ENCODE measurements at places on chromosomes 3 and 15.

GRCh38 chr15:93703092-93703739 is 528.1 kb upstream of the MCTP2 start:
- no peak for DNase-seq

- no peak for DNase-seq
These were observed 5.5 kb downstream of the CSRNP1 start for GRCh38 chr3:39147711-39148434.

DNA sequence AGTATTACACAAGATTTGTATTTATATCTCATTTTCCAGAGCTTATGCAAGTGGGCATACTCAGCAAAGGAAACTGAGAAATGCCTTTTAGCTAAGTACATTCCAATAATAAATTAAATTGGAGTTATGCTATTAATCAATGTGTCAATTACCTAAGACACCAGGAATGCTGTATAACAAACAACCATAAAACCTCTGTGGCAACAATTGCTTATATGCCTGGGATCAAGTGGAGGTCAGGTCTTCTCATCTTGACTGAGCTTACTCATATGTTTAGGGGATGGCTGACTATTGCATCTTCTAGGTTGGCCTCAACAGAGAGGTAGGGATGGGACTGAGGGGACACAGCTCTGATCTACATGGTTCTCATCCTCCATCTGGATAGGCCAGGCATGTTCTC is 30.7 kb downstream of the CD200R1L start:
- DNase-seq: no peak

- no peak for DNase-seq
These were observed 176.0 kb upstream of the BCHE start for GRCh38 chr3:166013073-166013679.

- DNase-seq: no peak
These were observed 25.4 kb downstream of the TGM4 start for GRCh38 chr3:44899683-44900367.

GRCh38 chr3:42269647-42270046 is 3.7 kb upstream of the CCK start:
- DNase-seq: no peak

DNA sequence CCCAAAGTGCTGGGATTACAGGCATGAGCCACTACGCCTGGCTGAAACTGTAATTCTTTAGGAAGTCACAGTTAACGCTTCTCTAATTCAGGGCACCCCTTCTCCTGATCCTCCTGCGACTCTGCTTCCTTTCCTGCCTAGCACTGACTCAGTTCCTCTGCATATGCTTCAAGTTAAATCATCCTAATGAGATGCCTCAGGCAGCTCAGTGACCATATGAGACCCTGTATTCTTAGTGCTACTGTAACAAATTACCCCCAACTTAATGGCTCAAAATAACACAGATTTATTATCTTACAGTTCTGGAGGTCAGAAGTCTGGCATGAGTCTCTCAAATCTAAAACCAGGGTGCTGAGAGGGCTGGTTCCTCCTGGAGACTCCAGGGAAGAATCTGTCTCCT is 271.8 kb upstream of the LYSMD4 start:
- DNase-seq: no peak

DNA sequence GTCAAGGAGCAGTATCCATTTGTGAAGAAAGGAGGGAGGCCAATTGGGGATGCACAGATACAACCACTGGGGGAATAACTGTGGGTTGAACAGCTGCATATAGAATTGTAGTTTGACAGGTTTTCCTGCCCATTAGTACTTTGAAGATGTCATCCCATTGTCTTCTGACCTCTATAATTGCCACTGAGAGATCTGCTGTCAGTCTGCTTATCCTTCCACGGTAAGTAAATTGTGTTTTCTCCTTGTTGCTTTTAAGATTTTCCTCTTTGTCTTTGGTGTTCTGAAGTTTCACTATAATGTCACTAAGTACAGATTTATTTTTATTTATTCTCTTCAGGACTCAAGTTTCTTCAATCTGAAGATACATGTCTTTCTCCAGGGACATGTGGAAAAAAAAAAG is 56.6 kb downstream of the MOBP start:
- no peak for DNase-seq

DNA sequence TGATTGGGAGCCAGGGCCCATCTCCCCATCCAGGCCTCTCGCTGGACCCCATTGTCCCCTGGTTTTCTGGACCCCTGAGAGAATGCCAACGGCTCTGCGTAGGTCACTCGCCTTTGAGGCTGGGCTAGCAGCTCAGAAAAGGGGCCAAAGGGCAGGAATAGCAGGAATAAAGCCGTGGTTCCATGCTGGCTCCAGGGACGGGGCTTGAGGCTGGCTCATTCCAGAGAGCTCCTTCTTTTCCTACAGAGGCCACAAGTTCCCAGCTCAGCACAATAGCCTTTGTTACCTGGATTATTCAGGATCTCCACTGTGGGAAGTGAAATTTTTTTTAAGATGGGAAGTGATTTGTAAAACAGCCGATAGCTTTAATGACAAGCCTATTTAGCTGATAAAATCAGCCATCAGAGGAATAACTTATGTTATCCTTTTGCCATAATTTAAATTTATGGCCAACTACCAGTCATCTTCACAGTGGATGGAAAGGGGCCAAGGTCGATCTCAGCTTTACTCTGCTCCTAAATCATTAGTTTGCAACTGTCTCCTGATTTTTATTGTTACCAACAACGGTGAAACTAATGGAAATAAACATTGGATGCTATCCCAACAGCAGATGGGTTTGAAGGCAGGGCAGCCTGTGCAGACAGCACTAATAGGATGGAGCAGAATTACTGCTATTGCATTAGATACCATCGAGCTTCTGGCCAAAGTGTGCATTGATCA is 124.3 kb downstream of the TMEM266 start:
- DNase-seq: no peak

- DNase-seq: no peak
These were observed 57.4 kb downstream of the UMPS start for GRCh38 chr3:124787476-124788195.

DNA sequence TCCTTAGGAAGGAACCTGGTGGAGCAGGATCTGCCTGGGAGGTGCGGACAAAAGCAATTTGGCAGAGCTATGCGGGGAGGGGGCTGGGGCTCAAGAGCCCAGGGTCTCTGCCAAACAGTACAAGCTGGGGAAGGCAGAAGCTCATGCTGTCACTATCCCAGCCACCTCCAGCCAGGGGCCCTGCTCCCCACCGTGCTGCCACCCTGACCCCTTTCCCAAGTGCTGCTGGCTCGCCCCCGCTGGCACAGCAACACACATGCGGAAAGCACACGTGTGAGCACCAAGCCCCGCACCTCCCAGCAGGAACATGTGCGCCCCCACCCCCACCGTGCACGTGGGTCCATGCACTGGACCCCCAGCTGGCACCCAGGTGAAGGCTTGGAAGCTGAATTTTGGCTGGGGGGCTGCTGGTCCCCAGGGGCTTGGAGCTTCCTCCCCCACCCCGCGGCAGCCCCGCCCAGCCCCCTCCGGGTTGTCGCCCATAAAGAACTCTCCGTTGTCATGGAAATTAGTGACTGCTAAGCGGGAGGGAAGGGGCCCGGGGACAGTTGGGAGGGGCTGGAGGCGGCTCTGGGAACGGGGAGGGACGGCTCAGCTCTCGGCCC is 742 bp downstream of the CAMKV start:
- no peak for DNase-seq

DNA sequence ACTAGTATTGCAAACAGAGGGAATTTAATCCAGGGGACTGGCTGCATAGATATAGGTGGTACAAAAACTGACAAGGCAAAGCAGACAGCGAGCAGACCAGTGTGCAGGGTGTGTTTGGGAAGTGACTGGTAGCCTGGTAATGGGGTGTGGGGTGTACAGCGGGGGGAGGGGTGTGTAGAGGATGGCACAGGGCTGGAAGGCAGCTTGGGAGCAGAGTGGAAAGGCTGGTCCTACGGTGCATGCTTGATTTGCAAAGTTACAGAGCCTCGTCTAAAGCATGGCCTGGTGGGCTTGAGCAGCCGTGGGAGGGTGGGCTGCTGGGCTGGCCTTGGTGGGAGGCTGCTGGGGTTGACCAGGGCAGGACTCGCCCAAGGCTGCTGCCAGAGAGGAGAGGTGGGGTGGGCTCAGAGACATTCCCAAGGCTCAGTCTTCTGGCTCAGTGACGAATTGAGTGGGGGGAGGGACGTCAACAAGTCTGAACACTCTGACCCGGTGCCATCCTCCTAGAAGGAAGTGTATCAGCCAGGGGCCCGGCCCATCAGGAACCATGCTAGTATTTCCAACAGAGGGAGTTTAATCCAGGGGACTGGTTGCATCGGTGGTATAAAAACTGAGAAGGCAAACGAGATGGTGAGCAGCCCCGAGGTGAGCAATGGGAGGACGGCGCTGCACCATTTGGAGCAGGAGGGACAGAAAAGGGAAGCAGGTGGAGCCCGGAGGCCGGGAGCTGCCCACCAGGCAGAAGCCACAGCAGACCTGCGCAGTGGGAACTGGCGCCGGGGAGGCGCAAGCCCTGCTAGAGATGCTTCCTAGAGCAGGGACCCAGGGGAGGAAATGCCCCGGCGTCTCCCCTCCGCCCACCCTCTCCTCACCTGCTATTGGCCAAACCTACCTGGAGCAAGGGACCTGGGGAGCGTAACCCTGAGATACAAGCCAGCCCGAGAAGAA is 29.2 kb downstream of the CPN2 start:
- DNase-seq: no peak

GRCh38 chr15:83107841-83108181 is 366 bp downstream of the TM6SF1 start:
- no peak for DNase-seq

DNA sequence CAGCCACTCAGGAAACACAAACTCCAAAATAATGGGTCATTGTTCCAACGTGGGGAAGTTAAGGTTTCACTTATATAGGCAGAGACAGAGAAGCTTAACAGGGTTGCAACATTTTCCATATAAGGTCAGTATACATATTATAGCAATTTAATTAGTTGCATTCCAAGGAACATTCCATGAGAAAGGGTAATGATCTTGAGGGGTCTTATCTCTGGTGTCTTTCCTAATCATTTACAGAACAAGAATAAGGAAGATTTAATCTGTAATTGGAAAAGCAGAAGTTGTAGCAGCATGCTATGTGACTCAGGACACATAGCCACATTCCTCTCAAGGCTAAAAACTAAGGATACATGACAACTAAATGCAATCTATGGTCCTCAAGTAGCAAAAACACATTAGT is 4.9 kb downstream of the MNS1 start:
- DNase-seq: no peak

GRCh38 chr3:151697496-151697895 is 36.2 kb upstream of the AADACL2 start:
- DNase-seq: no peak

DNA sequence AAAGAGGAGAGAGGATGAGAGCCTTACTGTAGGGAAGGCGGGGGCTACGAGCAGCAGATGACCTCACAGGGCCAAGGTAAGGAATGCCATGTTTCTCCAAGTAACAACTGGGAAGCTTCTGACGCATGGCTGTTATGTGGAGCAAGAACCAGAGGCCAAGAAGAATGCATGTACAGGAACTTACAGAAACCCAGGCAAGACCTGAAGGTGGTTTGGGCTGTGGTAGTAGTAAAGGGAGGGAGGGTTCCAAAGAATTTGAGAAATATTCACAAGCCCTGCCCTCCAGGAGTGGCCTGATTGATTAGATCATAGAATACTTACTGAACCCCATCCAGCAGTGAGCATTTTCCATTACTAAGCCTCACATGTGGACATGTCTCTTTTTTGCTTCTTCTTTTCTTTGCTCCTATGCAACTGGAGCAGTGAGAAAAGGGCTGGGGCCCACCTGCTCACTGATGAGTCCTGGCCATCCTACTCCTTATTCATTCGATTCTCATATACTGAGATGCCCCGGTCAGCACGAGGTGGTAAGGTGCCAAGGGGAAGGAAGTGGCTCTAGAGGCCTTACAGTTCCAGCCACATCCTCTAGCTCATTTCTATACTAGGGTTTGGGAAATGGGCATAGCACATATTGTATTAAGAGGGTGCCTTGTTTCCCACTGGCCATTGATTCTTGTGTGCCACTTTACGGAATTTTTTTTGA is 8.3 kb upstream of the SLC12A8 start:
- DNase-seq: no peak

DNA sequence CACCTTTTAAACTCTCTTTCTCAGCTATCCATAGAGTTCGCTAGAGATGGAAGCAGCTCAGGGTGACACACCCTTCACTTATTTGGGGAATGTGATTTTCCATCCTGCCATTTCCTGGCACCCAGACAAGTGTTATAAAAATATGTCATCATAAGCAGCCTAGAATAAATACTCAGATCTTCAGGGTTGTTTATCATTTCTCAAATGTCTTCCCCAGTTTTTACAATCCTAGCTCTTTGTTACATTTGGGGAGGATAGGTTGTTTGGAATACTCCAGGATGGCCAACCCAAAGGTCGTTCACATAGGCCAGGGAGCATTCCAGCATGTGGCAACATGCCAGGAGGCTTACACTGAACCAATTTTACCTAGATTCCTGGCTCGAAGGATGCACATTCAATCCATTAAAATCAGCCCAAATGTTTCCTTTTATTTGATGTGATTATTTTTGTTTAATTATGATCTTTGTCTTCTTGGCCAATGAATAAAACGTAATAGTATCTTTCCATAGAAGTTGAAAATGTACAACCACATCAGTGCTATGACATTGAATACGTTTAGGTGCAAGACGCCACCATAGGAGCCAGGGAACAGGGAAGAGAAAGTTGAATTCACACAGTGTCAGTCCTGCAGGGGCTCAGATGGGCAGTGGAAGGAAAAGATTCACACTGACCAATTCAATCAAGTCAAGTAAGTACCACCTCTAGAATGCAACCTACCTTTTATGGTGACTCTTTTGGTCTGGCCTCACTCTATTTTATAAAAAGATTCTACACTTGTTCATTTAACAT is 537.7 kb upstream of the MDFIC2 start:
- no peak for DNase-seq

- DNase-seq: no peak
These were observed 116.7 kb downstream of the NR1I2 start for GRCh38 chr3:119898478-119899191.

GRCh38 chr15:28992336-28992864 is 106.6 kb downstream of the APBA2 start:
- DNase-seq: no peak

DNA sequence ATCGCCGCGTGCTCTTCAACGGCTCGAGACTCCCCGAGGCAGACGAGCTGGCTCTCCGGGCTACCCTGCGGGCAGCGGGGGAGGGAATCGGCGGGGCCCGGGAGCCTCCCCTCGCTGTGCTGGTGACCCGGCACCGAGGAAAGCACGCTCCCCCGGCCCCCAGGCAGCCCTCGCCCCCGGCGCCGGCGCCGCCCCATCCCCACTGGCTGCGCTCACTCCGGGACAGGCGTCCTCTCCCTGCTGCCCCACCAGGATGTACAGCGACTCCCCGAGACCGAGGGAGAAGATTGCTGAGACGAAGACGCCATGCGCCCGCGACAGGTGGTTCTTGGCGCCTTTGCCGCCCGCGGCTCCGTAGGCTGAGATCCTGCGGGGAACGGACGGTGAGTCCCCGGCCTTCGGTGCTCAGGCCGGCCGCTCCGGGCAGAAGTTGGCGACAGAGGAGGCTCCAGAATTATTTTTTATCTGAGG is 1.7 kb downstream of the LTK start:
- DNase-seq: no peak
